ENCODE measurements at places on chromosomes 4 and X. TPM values are rescaled to one million over a fixed set of nuclear protein-coding genes. Genes with fewer than 3 reads are reported as not detected.

The TRO gene
- 17.3 TPM for total RNA-seq

The AFM gene
- not detected for total RNA-seq

The MTNR1A gene
- not detected for total RNA-seq

The LANCL3 gene
- total RNA-seq: not detected

The MAGEC2 gene
- not detected for total RNA-seq

The MUC7 gene
- total RNA-seq: not detected

The F8A2 gene
- total RNA-seq: not detected

The MAMLD1 gene
- 0.32 TPM for total RNA-seq

The USP17L24 gene
- total RNA-seq: not detected

The TNMD gene
- total RNA-seq: not detected

The EOLA2 gene
- total RNA-seq: 11.7 TPM

The TMLHE gene
- total RNA-seq: 12.7 TPM

Measured in bronchial smooth muscle cell (primary cell).